ENCODE measurements at places on chromosomes 7 and 10.
A peak's percentile ranks its signal among the peaks of the same experiment; 100 is the strongest.

- DNase-seq, result no peak
These were observed 24.9 kb downstream of the RGR start for GRCh38 chr10:84269773-84270172.

- no peak for DNase-seq
These were observed 23.7 kb upstream of the PRKAG2 start for GRCh38 chr7:151900591-151900985.

DNA sequence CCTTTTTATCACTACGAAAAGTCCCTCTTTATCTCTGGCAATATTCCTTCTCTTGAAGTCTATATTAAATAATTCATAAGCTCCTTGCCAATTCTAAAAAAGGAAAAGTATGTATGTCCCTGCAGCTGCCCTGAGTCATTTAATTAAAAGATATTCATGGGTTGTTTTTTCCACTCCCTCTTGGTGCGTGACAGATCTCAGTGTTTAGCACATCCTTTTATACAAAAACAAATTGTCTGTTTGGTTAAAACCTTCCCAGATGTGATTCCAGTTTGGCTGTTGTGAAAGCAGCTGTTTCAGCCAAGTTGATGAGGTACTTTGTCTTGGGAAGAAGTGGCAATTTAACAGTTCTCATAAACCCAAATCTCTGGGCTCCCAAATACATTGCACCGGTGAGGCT, 33.8 kb upstream of the PRLHR start:
- DNase-seq, result no peak

DNA sequence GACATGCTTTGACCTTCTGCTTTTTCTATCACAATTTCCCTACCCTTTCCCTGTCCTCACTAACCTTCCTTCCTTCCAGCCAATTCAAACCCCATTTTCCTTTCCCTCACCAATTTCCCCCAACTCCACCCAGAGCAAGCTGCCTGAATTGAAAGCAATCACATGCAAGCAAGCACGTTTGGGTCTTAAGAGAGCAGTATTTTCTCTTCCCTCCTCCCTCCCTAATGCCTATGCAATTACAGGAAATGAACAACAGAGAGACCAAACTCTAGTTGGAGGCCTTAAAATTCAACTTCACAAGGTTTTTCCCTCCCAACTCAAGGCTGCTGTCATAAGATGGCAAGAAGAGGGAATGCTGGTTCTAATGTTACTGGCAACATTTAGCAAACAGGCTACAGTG, 117.2 kb downstream of the MYOF start:
- no peak for DNase-seq

- DNase-seq, result no peak
These were observed 179.4 kb downstream of the PIP4K2A start for GRCh38 chr10:22534849-22535604.

GRCh38 chr7:18400726-18401125, 94.8 kb upstream of the HDAC9 start:
- DNase-seq, result no peak

- no peak for DNase-seq
These were observed 29.1 kb downstream of the GTF2IRD1 start for GRCh38 chr7:74482629-74483401.

GRCh38 chr10:44513591-44513990, 128.7 kb upstream of the CXCL12 start:
- DNase-seq, result no peak

GRCh38 chr10:60820093-60820754, 41.9 kb downstream of the CDK1 start:
- peak; percentile 11 for DNase-seq

DNA sequence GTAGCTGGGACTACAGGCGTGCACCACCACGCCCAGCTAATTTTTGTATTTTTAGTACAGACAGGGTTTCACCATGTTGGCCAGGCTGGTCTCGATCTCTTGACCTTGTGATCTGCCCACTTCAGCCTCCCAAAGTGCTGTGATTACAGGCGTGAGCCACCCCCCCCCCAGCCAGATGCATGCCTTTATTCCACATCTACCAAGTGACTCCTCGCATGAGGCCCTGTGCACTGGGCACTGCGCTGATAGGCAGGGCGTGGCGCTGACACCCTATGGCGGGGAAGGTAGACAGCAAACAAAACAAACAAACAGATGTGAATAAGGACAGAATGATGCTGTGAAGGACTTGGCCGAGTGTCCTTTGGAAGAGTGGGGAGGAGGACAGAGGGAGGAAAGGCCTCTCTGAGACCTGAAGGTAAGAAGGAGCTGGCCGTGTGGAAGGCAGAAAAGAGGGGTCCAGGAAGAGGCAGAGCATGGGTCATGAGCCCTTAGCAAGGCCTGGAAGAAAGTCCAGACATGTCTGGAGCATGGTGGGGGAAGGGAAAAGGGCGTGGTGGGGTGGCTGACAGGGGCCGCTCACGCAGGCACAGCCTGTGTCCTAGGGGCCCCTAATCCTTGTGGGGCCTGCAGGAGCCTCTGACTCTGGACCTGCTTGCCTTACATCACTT, 47.5 kb upstream of the CACUL1 start:
- no peak for DNase-seq

DNA sequence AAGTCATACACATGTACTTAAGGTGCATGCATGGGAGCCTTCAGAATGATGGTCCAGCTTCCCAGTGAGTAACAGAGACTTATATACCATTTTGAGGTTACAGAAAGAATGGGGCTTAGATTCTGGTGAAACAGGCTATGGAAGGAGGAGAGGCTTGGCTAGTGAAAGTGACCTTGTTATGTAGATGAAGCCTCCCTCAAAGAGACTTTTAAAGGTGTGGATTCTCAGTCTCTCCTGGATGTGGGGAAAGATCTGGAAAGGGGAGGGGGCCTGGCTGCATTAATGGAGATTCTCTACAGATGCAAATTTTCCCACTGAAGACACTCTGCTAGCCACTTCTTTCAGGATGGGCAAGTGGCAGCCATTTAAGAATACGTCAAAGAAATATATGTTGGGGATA, 5.5 kb downstream of the RASSF4 start:
- peak; percentile 1 for DNase-seq

- DNase-seq, result no peak
These were observed 2.0 kb downstream of the LZTS2 start for GRCh38 chr10:101001659-101002035.

GRCh38 chr7:66099232-66099550, 15.5 kb upstream of the CRCP start:
- DNase-seq, result no peak

DNA sequence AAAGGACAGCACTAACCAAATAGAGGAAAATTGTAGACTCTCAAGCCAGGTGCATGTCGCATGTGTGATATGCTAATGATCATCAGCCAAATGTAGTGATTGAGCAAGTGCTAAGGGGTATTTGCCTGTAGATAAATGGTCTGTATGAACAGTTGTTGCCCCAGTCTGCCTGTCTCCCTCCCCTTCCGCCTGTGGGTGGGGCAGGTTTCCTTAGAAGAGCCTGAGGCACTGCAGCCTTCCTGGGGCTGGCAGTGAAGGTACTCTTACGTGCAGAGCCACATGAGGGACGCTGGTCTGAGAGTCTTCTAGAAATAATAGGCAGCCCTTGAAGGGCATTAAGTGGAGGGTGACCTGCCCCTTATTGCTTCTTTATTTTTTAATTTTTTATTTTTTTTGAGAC, 152.1 kb downstream of the SNX10 start:
- DNase-seq, result no peak

DNA sequence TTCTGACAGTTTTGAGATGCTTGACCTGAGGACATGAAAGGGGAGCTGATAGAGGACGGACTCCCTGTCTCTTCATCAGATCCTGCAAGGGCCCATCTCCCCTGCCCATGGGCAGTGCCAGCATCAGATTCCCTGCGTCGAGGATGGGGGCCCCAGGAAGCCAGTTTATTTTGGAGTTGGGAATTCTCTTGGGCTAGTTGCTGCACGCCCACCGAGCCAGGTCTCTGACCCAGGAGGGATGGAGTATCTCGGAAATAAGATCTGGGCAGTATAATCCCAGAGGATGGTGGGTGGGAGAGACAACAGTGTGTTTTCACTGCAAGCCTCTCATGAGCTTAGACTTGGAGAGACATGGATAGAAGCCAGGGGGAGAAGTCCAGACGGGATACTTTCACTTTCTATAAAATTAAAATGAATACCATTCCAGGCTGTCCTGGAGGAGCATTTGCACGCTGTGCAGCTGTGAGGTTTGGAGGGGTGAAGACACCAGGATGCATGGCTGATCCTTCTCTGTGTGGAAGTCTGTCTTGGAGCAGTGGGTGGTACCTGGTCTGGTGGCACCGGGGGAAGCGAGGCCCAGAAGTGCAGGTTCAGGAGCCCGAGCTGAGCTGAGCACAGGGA, 25.8 kb downstream of the DOCK1 start:
- no peak for DNase-seq

GRCh38 chr7:44139311-44140010, 1.7 kb downstream of the MYL7 start:
- DNase-seq, result no peak

DNA sequence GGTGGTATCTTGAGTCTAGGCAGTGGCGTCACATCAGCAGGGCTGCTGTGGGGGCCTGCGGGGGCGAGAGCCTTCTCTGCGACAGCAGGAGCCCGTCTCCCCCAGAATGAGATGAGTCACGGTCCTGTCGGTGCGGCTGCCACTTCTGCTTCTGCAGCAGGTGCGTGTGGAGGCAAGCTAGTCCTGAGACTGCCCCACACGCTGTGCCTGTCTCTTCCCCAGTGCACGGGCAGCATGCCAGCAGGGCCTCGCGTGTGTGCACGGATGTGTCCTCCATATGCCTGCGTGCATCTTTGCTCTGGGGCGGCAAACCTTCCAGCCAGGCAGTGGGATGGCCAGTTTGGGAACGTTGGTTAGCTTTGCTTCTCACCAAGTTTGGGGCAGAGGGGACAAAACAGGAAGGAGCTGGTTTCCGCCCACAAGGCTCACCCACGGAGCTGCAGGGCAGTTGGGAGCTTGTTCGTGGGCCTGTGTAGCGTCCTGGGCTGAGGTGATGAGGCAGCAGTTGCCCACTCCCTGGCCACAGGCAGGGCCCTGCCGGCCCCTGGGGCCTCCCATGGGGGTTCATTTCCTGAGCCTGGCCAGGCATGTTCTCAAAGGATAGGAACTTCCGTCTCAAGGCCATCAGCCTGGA, 60.8 kb upstream of the PPIF start:
- peak; percentile 95 for DNase-seq

DNA sequence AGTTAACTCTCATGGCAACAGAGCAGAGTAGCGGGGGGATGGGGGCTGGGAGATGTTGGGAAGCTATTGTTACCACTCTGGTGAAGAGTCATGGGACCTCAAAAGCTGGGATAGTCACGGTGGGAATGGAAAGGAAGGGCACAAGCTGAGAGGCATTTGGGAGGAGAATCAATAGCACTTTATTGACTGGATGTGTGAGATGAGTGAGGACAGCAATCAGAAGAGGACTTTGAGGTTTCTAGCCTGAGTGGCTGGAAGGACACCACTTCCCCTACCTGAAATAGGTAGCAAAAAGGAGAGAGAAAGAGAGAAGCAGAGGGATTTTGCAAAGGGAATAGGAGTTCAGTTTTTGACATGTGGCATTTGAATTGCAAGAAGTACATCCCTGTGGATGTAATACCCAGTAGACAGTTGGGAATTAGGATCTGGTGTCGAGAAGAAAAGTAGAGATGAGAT, 27.2 kb downstream of the SCD start:
- DNase-seq, result no peak

DNA sequence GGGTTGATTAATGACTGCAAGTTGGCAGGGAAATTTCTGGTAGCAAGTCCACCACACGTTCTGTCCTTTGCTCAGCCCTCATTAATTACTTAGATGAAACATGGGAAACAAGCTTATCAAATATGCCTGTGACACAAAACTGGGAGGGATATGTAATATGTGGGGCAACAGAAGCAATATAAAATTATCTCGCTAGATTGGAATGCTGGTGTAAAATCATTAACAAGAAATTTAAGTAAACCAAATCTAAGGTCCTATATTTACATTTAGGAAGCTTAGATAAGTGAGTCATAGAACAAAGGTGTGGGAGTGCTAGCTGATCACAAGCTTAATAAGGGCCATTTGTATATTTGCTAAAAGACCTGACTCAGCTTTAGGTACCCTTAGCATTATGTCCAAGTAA, 23.5 kb downstream of the TRPV5 start:
- no peak for DNase-seq

GRCh38 chr10:117429643-117430265, 54.5 kb upstream of the PDZD8 start:
- no peak for DNase-seq

DNA sequence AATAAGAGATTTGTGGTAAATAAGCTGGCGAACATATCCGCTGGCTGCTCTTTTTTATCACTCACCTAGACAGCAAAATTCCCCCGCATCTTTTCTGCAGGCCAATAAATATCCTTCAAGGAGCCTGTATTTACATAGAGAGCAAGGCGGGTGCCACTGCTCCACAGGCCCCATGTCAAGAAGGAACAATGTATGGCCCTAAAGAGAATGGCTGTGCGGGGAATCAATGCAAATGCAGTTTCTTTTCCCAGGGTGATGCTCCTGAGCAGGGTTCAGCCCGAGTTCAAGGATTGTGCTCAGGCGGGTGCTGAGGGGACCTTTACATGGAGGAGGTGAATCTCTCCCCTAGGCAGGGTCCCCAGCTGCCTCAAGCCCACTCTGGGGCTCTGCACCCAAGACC, 494.2 kb upstream of the ZMIZ1 start:
- DNase-seq, result no peak

- peak; percentile 28 for DNase-seq
These were observed at the start of gene DKK1 for GRCh38 chr10:52313933-52314821. Gene DKK1, plus strand, starts transcription at chr10:52314281. Its CDS starts 154 bp downstream, at chr10:52314435.

- DNase-seq, result no peak
These were observed 20.2 kb upstream of the PFKFB3 start for GRCh38 chr10:6182454-6183098.

DNA sequence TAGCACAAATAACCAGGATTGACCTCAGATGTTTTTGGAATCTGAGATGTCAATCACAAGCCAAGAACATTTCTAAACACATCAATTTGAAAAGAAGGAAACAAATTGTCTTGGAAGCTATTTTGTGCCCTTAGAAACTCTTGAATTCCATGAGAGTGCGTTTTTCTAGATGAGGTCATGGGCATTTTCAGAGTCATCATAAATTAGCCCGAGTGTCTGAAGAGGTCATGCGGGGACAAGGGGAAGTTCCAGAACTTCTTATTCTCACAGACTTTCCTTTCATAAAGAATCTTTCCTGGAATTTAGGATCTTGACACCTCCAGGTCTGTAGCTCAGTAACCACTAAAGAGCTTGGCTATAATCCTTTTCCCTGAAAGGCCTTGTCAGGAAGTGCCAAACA, 28.2 kb downstream of the IL2RA start:
- no peak for DNase-seq

GRCh38 chr7:55426676-55427075, 61.5 kb downstream of the LANCL2 start:
- no peak for DNase-seq

- DNase-seq, result no peak
These were observed 50.4 kb downstream of the MGAM2 start for GRCh38 chr7:142161921-142162320.

GRCh38 chr7:89926701-89927100, 227.6 kb upstream of the STEAP1 start:
- DNase-seq, result no peak

GRCh38 chr10:26728957-26729356, 31.5 kb downstream of the PDSS1 start:
- no peak for DNase-seq
